Amniotic stem cell (primary cell): ENCODE measurements at places on chromosomes 2 and 18.

DNA sequence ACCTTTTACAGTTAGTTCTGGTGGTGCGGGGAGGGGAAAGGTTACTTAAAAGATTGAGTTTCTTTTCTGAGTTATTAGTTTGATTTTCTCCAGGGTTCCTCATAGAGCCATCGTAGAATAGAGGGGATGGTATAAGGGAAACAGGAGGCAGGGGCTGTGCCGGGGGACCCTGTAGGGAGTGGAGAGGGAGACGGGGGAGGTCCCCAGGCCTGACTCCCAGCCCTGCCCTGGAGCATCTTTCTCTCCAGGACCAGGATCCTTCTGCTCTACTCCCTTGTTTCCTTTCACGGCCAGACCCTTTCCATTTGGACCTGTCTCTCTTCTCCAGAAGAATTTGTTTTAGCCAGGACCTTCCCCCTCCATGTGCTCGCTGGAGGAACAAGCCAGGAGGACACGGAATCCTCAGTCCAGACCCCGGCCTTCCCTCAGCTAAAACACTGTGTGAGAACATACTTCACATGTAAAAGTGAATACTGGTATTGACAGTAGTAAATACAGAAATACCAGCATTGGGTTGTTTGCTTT is 35.4 kb downstream of the DGKD start:
- no peak for DNase-seq

DNA sequence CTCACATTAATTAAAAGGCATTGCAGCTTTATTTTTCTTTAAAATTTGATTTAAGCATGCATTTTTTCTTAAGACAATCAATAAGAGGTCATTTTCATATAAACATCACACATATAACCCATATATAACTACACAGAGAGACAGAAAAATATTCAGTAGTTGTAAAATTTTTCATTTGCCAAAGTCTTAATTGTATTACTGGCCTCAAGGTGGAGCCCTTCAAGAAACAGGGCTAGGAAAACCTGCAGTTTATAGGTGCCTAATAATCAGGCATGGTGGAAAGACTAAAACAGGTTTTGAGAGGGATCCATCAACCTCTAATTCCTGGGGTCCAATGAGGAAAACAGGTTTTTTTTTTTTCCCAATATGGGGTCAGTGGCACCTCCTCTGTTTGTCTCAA is 71.3 kb upstream of the ZNF804A start:
- DNase-seq: no peak

DNA sequence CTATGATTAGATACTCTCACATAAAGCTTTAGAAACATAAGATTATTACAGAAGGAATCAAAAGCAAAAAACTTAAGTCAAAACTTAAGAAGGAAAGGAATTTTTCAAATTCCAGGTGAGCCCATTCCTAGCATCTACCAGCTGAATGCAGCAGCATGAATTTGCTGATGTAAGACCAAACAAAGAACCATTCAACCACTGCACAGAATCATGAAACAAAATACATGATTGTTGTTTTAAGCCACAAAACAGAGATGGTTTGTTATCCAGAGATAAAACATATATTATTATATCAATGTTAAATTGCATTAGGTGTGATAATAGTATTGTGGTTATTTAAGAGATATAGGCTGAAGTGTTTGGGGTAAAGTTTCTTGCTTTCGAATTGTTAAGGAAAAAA is 29.0 kb downstream of the PIGN start:
- no peak for DNase-seq

- DNase-seq: no peak
These were observed 33.3 kb upstream of the E2F6 start for GRCh38 chr2:11499081-11499743.

DNA sequence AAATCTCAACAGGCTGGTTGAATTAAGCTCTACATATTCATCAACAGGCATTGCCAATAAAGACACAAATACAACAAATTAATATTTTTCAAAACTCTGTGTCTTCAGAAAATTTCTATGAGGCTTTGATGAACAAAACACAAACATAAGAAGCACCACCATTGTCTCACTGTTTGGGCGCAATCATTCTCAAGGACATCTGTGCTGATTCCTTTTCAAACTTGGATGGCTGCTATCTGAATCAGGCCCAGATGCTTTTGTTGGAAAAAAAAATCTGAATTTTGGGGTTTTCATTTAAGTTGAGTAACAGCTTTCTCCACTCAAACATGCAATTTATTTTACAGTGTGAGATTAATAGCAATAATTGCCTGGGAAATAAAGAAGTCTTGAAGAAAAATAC is 173.8 kb downstream of the NRXN1 start:
- no peak for DNase-seq

GRCh38 chr18:58505181-58505580 is 123.7 kb downstream of the ALPK2 start:
- no peak for DNase-seq

DNA sequence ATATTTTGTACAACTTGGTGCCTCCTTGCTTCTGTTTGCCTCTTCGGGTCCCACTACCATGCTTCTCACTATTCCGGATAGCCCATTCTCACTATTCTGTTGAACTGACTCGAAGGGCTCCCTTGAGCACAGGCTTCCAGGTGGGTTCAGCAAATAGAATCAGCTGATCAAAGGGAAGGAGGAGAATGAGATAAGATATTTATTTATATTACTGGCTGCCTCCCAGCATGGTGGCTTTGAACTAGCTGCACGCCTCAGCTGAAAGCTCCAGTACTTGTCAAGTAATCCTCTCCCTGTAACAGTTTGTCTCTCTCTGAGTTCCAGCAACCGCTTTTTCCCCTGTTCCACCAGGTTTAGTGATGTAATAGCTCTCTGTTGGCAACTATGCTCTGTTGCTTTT is 187.8 kb upstream of the HNRNPA3 start:
- DNase-seq: no peak

GRCh38 chr2:204069804-204070203 is 133.2 kb downstream of the ICOS start:
- DNase-seq: no peak
